NCI-H510A (cell line): ENCODE measurements at places on chromosomes 11 and 22.

DNA sequence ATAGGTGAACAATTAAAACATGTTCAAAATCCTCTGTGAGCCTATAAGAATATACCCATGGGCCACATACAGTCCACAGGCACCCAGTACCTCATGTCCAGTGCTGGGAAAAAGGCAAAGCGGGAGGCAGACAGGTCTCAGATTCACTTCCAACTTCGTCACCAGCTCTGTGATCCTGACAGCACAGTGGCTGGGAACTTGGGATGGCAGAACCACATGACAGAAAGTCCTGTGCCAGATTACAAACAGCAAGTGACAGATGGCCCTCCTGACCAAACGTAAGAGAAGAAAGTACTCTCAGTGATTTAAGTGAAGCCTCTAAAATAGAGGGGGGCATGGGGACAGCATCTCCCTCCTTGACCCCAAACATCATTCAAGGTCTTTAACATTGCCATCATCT, 5.8 kb downstream of the SLC1A2 start:
- no peak for DNase-seq

DNA sequence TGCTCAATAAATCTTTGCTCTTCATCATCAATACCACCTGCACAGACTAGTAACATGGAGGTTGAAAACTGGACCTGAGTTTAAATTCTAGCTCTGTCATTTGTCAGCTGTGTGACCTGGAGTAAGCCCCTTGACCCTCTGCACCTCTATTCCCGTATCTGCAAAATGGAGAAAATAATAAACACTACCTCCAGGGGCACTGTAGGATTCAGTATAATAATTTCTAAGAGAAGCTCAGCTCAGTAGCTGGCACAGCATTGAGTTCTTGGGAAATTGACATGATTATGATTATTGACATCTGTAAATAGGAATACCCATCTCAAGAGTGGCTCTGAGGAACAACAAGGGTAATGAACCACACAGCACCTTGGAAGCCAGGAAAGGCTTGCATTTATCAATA, 78.4 kb downstream of the MN1 start:
- no peak for DNase-seq

- DNase-seq, result no peak
Observed at GRCh38 chr11:26474401-26474800, 97.7 kb downstream of the MUC15 start.

DNA sequence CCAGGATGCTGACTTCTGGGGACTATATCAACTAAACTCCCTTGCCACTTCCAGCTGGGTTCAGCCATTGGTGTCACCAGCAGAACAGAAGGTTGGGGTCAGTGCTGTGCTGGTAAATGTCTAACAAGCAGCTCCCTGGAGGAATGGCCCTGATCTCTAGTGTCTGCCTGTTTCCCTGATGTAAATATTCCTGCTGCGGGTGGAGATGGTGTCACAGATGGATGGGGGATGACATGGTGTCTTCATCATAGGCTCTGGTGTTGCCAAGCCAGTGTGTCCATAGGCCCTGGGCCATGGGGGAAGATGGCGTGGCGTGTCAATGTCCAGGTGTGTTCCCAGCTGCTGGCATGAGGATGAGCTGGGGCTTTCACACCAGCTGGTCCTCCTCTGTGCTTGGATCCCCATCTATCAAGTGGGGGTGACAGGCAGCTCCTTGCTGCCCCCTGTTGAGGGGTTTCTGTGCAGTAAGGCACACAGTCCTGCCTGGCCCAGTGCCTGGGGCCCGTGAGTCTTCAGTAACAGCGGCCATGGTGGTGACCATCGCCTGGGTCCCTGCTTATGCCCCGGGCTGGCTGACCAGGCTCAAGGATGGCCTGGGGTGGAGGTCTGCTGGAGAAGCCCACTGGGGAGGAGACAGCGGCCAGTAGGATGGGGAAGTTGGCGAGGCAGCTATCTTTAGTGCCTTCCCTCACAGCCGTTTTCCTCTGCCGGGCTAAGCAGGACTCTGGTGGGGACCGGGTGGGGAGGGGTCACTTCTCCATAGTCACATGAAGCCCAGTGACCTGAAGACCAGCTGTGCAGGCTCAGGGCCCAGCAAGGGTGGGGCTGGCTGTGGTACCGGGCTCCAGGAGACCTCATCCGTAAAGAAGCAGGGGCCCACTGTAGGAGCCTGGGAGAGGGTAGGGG, 12.7 kb downstream of the RPL3 start:
- DNase-seq, result no peak

- no peak for DNase-seq
Observed at GRCh38 chr11:105192115-105192514, 52.5 kb upstream of the CARD18 start.
